ENCODE measurements at places on chromosomes 13 and 19.

GRCh38 chr13:79226250-79226649 lies 179.8 kb downstream of the RBM26 start:
- no peak for DNase-seq

- DNase-seq = no peak
Observed at GRCh38 chr13:100392709-100393630, 195.6 kb downstream of the GGACT start.

GRCh38 chr13:32178763-32179162 lies 136.4 kb downstream of the ZAR1L start:
- DNase-seq = no peak

DNA sequence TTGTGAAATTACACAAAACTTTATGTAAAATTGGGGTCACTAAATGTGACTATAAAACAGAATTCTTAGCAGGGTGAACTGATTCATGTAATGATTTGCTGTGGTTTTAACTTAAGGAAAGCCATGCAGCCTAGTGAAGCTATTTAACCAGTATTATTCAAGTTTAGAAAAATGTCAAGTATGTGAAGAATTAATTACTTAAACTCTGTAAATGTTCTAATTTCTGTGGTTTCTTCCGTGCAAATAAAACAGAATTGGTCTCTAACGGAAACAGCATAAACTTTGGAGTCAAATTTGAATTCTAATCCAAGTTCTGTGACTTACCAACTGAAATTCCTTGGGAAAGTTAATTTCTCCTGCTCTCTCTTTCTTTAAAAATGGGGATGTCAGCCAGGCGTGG lies 13.3 kb downstream of the CDC16 start:
- no peak for DNase-seq

DNA sequence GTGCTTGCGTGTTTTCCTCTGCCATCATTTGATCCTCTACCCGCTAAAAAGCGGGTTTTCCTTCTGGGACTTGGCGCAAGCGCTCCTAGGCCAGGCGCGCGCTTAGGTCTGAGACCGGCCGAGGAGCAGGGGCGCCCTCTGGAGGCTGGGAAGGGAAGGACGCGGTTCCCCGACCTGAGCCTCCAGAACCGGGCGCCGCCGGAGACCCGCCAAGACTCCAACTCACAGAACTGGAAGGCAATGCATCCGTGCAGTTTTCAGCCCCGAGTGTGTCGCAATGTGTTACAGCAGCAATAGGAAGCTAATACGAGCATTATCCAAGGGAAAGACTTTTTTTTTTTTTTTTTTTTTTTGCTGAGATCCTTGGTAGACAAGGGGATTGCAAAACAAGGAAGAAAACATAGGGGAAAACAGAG lies 190.9 kb downstream of the COL4A1 start:
- DNase-seq = no peak

- no peak for DNase-seq
Observed at GRCh38 chr13:85512421-85512820, 286.8 kb downstream of the SLITRK6 start.
